Activated naive CD4-positive, alpha-beta T cell treated with Interleukin-2 at 50 U/mL for 16 hours (primary cell): ENCODE measurements at places on chromosomes 7 and 10.

- no peak for DNase-seq
These were observed 42.2 kb upstream of the GRB10 start for GRCh38 chr7:50824882-50825281.

GRCh38 chr10:74179111-74179710 lies 28.2 kb downstream of the ADK start:
- DNase-seq = no peak

GRCh38 chr7:55019191-55019690 lies 424 bp downstream of the EGFR start:
- DNase-seq = no peak

- peak; percentile 11 for DNase-seq
These were observed 41.5 kb upstream of the EBLN1 start for GRCh38 chr10:22259280-22259679.

DNA sequence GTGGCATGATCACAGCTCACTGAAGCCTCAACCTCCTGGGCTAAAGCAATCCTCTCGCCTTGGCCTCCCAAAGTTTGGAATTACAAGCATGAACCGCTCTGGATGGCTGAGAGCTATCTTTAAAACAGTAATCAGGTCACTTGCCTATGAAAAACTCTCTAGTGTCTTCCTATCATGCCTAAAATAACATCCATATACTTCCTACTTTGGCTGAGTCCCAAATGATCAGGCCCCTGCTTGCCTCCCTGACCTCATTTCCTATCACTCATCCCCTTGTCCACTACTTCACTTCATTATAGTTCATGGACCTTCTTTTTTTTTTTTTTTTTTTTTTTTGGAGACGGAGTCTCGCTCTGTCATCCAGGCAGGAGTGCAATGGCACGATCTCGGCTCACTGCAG lies 28.0 kb downstream of the SEPTIN7 start:
- no peak for DNase-seq

DNA sequence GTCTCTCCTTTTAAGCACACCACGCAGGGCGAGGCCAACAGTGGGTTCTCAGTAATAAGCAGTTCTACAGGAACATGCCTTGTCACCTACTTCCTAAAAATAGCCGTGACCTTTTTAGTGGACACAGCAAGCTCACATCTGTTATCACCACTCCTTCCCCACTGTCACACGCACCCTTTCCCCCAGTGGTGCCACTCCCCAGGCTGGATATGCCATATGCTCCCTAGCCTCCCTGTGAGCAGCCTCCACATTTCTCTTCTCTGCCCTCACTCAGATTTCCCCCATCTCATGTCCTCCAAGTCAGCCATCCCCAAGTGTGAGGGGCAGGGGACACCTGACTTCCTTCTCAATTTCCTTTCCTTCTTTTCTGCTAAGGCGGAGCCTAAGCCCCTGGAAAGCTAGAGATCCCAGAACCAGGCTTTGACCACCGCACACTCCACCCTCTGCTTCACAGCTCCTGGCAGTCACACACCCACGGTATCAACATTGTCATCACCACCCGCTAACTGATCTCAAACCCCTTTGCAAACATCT lies 3.7 kb downstream of the ANXA11 start:
- no peak for DNase-seq

GRCh38 chr10:17200001-17200911 lies 1.2 kb downstream of the TRDMT1 start:
- no peak for DNase-seq

GRCh38 chr10:21749788-21750187 lies 215.8 kb downstream of the MLLT10 start:
- DNase-seq = no peak
